Inflammatory macrophage treated with lipopolysaccharide for 4 hours (primary cell): ENCODE measurements at places on chromosomes 4 and X.

DNA sequence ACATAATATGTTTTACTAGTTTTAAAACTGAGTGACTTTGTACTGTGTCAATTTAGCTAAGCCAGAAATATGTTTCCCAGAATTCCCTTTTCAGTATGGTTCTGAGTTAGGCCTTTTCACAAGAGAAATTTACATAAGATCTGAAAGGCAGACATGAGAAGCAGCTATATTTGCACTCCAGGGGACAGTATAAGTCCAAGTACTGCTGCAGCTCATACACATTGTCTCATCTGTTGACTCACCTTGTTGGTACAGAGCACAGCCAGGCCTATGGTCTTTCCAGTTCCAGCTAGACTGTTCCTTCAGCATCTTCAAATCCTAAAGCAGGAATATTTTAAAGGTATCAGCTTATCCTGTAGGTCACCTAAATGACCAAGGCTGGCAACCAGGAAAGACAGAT, 53.5 kb downstream of the BMP3 start:
- no peak for DNase-seq

- DNase-seq: no peak
Observed at GRCh38 chr4:61428950-61429349, 228.8 kb downstream of the ADGRL3 start.

GRCh38 chr4:171186700-171187099, 626.5 kb upstream of the GALNTL6 start:
- no peak for DNase-seq

DNA sequence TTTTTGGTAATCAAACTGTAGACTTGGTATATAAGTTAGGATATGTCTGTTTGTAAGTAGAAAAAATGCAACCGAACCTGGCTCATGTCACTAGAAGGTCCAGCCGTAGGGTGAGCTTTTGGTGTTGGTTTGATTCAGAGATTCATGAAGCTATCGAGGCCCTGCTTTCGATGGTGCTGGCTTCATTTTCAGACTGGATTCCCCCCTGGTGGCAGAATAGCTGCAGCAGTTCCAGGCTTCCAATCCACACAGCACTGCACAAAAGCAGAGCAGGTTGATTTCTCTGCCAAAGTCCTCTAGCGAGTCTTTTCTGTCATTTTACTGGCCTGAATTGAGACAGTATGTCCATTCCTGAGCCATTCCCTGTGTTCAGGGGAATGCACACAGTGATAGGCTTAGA, 33.1 kb downstream of the PDK3 start:
- DNase-seq: no peak

- DNase-seq: no peak
Observed at GRCh38 chr4:6343939-6344408, 74.3 kb downstream of the WFS1 start.

DNA sequence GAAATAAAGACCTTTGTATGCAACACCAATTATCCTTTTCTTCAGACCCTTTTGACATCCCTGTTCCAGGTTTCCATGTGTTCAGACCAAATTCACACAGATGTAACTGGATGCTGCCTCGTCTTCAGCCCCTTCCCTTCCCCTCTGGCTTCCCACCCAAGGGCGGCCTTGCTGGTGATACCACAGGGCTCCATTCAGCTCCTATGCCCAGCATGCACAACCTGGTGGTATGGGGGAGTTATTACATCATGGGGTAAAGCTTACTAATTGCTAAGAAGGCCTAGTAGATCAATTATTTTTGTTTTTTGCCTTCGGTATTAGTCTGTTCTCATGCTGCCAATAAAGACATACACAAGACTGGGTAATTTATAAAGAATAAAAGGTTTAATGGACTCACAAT, 317.0 kb upstream of the CXXC4 start:
- DNase-seq: no peak

- no peak for DNase-seq
Observed at GRCh38 chrX:153769158-153769864, 5.3 kb downstream of the PLXNB3 start.

DNA sequence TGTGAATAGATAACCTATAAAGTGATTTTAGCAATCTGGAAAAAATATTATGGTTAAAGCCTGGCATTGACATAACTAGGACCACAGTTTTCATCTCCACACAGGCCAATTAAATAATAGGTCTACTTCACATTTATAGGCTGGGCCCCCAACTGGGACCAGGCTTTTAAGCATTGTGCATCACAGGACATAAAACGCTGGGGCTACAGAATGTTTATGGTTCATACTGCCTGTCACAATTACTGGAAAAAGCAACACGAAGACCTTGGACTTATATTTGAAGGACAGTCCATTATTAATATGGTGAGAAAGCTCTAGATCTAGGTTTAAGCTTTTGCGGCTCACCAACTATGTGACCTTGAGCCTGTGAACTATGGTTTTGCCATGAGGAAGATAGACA, 94.2 kb downstream of the MFAP3L start:
- DNase-seq: no peak

DNA sequence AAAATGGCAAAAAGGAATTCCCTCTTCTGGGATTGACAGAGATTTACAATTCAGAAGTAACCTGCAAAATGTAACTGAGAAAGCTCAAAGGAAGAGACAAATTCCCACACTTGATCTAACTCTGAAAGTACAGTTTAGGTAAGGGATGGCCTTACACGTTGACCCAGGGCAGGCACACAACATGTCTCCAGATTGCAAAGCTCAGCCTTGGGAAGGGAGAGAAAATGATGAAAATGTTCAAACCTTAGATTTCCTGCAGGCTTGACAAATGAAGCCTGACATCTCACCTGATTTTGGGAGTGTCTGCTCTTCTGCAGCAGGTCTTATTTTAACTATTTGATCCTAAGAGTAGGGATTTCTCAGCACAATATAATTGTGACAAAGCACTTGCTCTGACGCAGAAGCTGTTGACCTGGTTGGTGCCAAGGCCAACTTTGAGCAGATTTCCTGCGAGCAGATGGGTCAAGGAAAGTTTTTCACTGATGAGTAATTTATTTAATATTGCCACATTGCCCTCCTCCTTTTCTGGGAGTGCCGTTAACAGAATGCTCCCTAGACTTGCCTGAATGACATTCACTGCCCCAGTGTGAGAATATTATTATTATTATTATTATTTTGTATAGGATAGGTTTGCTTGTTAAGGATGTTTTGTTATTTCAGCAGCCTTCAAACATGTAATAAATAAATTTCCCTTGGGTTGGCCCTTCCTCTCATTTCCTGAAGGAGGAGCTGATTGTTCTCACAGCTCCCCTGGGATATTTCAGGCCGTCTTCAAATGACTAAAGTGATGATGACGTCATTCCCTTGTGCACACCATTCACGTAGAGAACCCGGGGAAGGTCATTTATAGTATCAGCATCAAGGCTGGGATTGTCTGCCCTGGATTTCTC, 157.1 kb downstream of the VEGFC start:
- DNase-seq: no peak

DNA sequence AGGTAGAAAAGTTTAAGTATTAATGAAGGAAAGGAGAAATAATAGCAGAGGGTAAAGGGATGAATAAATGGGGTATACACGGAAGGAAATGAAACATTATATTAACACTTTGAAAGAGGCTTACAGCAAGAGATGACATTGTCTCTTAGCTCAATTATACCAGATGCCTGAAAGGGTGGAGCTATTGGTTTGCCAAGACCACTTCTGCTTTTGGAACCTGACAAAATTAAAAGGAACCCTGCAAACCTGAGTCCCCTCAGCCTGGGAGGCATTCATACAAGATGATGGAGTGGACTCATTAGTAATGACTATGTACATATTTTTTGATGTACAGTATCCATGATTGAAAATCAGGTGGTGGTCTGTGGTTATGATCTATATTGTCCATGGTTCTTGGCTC, 45.1 kb upstream of the HPF1 start:
- DNase-seq: peak; percentile 10

GRCh38 chrX:108353452-108353851, 84.8 kb downstream of the COL4A6 start:
- no peak for DNase-seq

- DNase-seq: no peak
Observed at GRCh38 chrX:109187473-109188168, 294.3 kb downstream of the GUCY2F start.

DNA sequence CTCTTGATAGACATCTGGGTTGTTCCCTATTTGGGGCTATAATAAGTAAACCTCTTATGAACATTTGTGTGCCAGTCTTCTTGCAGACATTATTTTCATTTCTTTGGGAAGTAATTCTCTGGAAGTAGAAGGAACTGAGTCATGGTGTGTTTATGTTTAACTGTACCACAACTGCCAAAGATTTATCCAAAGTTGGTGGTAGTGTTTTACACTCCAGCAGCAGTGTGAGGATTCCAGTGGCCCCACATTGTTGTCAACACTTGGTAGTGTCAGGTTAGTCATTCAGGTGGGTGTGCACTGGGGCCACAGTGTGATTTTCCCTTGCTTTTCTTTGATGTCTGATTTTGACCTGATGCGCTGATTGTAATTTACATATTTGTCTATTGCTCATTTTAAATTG, 5.0 kb upstream of the UVSSA start:
- no peak for DNase-seq

GRCh38 chr4:120664851-120665250, 257.7 kb downstream of the PRDM5 start:
- DNase-seq: no peak

GRCh38 chr4:114312338-114312737, 286.3 kb upstream of the UGT8 start:
- DNase-seq: no peak
